GM10248 (cell line): ENCODE measurements at places on chromosomes 7 and 10.

GRCh38 chr10:74674927-74675326 is 151.5 kb upstream of the KAT6B start:
- peak; percentile 31 for DNase-seq

DNA sequence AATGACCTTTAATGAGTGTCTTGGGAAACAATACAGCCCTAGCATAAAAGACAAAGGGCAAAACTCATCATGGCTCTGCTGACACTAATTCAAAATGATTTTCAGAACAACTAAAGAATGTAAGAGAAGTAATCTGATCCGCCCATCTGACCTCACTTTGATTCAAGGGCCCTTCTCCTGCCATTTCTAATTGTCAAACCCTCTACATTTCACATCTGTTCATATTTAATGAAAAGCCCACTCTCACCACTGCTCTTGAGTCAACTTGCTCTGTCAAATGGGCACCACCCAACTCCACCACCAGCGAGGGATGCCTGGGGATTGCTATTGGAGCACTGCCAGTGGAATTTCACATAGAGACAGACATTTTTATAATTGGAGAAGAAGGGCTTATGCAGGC is 639.2 kb downstream of the KCNMA1 start:
- DNase-seq, result no peak

DNA sequence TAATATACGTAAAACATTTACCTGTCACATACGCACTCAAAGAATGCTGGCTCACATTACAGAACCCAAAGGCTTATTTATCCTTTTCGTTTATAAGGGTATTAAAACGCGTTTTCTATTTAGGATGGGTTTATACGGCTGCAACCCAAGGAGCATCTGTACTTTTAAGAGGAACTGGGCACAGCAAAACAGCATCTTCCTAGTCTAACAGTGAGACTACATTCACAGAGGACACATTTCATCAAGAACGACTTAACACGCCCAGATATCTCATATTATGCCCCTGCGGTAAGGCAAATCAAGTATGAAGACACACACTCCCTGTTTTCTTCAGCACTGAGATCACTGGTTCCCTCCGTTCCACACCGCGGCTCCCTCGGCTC is 533 bp upstream of the DMTF1 start:
- DNase-seq, result no peak

GRCh38 chr10:79328737-79329504 is 18.3 kb upstream of the PPIF start:
- no peak for DNase-seq

DNA sequence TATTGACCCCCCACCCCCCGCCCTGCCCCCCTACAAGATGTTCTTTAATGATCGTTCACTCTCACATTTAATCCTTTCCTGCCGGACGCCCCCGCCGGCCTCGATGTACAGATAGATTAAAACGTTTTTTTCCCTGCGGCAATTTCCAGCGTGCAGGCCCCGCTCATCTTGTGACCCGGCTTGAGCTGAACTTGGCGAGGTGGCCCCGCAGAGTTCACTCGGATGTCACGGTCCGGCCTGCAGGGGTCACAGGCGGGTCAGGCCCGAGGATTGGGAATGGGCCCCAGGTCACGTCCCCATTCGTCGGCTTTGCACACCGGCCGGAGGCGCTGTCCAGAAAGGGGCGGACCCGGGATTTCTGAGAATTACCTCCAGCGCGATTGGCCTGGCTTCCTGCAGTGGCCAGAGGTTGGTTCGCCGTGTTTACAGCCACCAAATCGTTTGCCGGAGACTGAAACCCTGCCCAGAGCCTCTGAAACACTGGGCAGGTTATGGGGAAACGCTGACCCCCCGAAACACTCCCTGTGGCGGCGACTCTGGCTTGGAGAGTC is 1.9 kb upstream of the CYP26A1 start:
- DNase-seq, result no peak

DNA sequence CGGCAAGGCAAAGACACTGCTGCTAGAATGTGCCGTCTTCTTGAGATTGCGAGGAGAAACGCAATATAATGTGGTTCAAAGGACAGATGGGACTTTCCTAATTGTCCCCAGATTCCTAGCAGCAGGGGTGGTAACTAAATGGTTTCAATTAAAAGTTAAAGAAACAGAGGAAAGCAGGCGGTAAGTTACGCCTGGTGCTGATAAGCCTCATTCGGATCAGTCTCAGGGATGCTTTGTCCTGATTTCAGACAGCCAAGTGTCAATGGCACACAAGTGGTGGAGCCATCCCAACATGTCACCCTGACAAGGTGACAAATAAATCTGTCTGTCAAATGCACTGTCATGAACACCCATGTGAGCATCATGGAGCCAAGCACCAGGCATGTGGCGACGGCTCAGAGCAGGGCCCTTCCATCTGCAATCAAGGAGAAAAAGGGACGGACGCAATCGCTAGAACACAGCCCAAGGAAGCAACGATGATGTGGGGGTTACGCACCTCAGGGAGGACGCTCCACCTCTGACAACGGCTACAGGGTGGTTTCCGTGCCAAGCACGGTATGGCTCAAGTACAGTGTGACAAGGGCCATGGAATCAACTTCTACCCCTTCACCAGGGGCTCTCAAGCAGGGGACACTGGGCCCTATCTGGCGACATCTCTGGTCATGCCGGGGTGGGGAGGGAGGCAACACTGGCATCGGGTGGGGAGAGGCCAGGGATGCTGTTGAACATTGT is 66.2 kb downstream of the CTBP2 start:
- DNase-seq, result no peak

GRCh38 chr7:2932402-2933251 is 88.5 kb upstream of the GNA12 start:
- DNase-seq, result no peak

- DNase-seq, result no peak
These were observed 135.0 kb downstream of the RALA start for GRCh38 chr7:39758234-39758970.

DNA sequence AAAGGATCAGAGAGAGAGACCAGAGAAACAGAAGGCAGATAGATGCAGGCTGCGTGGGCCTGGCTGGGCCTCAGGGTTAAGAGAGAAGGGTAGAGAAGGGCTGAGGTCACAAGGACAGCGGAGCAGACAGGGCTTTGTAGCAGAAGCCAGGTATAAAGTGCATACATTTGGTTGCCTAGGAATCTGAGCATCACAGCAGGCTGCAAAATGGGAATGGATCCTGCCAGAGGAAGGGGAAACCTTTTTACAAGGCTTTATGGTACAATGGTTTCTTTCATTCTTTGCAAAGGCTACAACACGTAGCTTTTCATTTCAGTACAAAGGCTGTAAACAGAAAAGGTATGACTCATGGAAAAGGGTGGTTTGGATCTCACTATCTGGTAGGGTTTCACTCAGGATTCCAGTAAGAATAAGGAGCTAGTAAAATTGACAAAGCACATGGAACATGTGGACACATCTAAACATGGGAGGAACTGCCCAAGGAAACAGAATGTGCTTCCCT is 275.1 kb downstream of the DOCK4 start:
- no peak for DNase-seq

GRCh38 chr10:62652564-62652963 is 152.0 kb upstream of the ADO start:
- DNase-seq, result no peak
